ENCODE measurements at places on chromosomes 5 and 9.

DNA sequence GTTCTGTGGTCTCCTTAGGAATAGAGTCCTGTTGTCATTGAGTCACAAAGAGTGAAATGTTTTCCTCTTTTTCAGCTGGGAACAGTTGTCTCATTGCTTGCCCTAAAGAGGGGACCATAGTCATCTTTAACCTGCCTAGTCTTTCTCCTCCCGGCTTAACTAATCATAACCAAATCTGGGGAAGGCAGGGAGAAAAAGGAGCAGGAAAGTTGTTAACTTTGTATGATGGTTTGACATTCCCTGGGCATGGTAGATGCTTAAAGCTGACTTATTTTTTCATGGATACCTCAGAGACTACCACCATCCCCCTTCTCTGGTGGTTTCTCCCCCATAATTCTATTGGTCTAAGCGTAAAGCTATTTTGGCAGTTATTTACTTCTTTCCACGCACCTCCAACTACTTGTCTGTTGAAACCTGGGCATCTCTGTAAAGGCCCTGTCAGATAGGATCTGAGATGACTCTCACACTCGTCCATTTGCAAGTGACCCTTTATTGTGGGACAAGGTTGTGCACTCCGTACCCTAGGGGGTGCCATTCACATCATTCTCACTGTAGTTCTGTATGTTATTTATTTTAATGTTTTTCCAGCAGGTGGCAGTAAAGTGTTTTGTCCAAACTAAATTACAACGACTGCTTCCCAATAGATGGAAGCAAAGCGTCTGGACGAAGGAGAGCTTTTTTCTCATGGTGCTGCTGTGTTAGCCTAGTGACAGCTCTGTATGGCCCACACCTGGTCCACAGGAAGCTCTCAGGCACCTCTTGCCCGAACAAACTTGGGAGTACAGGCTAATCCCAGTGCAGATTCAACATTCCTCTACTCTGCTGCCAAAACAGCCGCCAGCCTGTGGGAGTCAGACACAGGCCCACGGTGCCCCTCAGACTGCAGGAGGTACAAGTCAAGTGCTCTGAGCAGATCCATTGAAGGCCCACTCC, 3.0 kb upstream of the FAM13B start:
- DNase-seq: peak; percentile 79

GRCh38 chr5:74107899-74108298, 481.9 kb downstream of the ARHGEF28 start:
- no peak for DNase-seq

GRCh38 chr5:69374911-69375446, 5.4 kb downstream of the RAD17 start:
- no peak for DNase-seq

- no peak for DNase-seq
Observed at GRCh38 chr5:72387985-72388384, 67.8 kb downstream of the PTCD2 start.

DNA sequence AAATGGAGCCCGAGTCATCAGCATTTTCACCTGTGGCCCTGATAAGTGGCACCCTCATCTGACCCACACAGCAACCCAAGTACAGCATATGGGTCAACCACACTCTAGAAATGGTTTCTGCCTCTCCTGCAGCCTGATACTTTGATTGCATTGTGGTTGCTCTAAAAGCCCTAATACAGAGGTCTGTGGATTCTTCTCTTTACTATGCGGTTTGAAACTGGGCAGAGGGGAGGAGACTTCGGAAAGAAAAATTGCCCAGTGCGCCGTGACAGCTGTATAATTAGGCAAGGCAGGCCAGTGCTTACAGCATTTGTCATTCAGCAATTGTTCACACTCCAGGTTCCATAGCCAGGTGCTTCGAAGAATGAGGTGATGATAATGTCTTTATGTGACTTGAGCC, 361.0 kb downstream of the NFIB start:
- DNase-seq: no peak

DNA sequence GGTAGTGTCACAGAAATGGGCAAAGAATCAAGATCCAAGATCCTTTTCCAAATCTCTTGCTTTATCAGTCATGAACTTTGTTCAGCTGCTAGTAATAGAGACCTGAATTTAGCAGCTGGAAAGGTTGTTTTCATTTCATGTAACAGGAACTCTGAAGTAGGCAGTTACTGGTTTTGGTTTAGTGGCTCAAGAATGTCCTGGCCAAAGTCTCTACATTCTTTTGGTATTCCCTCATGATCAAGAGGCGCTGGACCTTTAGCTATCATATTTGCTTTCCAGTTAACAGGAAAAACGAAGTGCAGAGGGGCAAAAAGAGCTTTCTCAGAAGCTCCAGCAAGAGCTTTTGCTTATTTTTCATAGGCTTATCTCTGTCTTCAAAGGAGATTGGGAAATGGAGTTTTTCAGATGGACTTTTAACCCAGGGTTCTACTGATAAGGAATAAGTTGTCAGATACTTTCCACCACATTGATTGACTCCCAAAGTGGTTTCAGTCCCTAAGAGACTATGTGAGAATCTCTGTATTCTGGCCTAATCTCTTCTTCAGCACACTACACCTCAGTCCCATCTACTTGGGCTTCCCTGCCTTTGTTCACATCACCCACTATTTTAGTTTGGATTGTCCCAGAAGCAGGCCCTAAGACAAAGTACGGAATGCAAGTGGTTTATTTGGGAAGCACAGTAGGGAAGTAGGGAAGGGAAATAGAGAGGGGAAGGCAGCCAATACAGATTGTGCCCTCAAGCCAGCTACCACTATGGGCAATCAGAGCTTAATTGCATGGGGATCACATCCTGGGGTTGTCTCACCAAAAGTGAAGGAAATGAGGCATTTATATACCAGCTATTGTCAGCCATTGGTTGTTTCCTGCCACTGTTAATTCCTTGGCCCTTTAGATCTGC, 359.3 kb downstream of the LRRC70 start:
- no peak for DNase-seq

- peak; percentile 62 for DNase-seq
Observed at GRCh38 chr9:130461218-130461630, 16.5 kb downstream of the ASS1 start.

GRCh38 chr9:123872710-123873109, 57.2 kb downstream of the DENND1A start:
- no peak for DNase-seq

GRCh38 chr5:172493461-172493860, 39.1 kb upstream of the SH3PXD2B start:
- no peak for DNase-seq

GRCh38 chr5:73215531-73215890, 42.5 kb downstream of the TMEM174 start:
- DNase-seq: no peak

DNA sequence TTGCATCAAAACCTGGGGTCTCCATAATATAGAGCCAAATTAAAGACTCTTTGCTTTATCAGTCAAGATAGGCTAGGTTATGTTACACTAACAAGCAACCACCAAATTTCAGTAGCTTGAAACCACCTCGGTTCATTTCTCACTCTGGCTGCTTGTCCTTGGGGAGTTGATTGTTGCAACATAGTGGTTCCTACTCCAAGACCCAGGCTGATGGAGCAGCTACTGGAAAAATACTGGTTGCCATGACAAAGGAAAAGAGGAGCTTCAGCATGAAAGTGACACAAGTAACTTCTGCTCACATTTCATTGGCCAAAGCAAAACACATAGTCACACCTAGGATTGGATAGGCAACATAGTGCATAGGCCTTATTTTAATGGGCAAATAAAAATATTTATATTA, 18.5 kb upstream of the RCL1 start:
- no peak for DNase-seq

- DNase-seq: no peak
Observed at GRCh38 chr9:136367296-136368145, 4.0 kb upstream of the DNLZ start.

GRCh38 chr5:150065346-150065745, 21.0 kb downstream of the CSF1R start:
- DNase-seq: no peak

DNA sequence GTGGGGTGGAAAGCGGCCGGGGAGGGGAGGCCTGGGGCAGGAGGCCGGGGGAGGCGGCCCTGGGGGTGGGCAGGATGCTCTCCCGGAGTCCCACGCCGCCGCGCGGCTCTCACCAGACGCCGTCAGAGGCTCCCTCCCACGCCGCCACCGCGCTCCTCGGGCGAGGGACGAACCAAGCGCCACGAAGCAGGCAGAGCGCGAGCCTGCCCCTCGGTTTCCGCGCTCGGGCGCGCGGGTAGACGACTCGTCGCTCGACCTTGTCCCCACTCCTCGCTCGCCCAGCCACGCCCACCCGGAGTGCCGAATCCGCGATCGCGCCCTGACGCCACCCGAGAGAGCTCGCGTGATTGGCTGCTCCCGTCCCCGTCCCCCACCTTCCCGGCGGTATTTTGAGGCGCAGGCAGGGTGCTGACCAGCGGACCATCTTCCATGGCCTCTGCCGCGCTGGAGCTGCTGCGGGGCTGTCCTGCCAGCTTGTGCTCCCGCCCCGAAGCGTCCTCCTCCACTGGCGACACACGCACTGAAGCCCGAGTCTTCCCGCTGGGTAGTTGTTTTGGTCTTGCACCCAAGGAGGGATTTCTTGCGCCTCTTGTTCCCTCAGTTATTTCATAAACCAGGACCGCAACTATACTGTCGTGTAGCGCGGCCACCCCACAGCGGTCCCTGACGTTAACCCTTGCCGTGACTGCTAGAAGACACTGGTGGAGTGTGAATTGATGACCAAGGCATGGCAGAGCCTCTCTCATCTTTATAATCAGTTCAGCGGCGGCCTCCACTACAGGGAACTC, at the start of gene GNE:
TSS of gene GNE (minus strand) at position 241 of the 788 bp plus-strand sequence. CDS start 9,093 bp downstream, outside the sequence.
- peak; percentile 95 for DNase-seq

DNA sequence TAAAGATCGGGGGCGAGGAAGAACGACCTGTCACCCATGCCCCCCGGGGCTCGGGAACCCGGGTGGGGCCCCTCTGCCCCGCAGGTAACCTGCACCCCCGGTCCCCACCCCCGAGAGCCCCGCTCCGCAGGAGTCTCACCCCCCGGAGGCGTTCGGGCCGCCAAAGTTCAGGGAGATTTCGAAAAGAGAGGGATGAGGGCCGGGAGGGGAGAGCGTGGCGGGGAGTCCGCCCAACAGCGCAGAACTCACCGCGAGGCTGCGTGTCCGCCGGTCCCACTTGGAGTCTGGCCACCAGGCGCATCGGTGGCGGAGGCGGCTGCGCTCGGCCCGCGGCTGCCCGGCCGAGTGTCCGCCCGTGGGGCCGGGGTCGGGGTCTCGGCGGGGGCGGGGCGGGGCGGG, at the start of gene PHF19:
TSS of gene PHF19 (minus strand) at position 347 of the 399 bp plus-strand sequence. CDS start 2,447 bp downstream, outside the sequence.
- DNase-seq: peak; percentile 24

- no peak for DNase-seq
Observed at GRCh38 chr5:54745599-54745998, 228.0 kb downstream of the SNX18 start.

DNA sequence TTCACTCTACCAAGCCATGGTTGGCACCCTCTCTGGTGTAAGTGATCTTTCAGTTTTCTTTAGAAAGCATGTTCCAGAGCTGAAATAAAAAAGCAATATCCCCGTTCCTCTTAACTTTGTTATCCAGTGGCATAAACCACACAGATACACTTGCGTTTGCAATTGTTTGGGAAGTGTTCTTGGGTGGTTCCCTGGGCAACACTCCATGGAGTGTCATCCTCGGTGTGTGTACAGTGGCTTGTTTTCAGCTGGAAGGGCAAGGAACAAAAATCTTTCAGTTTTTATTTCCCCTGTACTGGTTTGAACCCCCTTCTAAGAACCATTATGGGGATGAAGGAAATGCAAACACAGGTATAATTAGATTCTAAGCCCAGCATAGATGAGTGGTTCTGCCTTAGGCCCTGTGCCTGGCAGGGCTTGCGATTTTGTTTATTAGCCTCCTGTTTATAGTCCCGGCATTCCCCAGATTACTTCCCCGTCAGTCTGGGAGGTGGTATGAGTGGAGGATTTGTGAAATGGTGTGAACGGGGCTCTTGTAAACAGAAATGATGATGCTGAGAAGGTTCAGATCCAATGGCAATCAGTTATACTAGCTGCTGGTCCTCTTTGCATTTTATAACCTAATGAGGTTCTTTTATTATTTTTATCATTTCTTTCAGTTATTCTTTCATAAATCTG, 76.0 kb upstream of the CD180 start:
- no peak for DNase-seq

DNA sequence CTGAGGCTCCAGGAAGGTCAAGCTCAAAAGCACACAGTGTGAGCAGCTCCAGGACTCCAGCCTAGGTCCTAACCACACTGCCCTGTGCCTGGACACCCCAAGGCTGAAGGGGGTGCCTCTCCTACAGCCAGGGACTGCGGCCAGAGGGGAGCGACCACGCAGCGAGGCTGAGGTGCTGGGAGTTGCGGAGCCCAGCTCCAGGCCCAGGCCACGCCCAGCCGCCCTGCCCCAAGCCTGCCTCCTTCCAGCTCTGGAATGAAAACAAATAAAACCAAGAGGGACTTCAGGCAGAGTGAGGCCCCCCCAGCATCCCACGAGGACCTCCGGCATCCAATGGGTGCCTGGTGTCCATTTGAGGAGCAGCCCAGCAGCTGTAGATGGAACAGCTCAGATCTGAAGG, 15.2 kb downstream of the VAV2 start:
- DNase-seq: no peak

- DNase-seq: no peak
Observed at GRCh38 chr5:43312699-43313034, 545 bp downstream of the HMGCS1 start.

GRCh38 chr9:98860871-98861293, 53.4 kb downstream of the GALNT12 start:
- DNase-seq: no peak

- DNase-seq: no peak
Observed at GRCh38 chr9:130938652-130939404, at the start of gene FIBCD1. Gene FIBCD1 (minus strand): TSS chr9:130939247. CDS start chr9:130938607, 640 bp downstream.

GRCh38 chr9:136056546-136057235, 38.4 kb downstream of the NACC2 start:
- no peak for DNase-seq

DNA sequence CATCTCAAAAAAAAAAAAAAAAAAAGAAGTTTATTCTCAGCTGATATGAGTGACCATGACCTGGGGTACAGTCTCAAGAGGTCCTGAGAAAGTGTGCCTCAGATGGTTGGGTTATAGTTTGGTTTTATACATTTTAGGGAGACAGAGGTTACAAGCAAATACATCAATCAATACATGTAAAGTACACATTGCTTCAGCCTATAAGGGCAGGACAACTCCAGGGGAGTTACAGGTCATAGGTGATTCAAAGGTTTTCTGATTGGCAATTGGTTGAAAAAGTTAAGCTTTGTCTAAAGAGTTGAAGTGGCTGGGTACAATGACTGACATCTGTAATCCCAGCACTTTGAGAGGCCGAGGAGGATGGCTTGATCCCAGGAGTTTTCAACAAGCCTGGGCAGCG, 2.3 kb upstream of the GMCL2 start:
- no peak for DNase-seq

DNA sequence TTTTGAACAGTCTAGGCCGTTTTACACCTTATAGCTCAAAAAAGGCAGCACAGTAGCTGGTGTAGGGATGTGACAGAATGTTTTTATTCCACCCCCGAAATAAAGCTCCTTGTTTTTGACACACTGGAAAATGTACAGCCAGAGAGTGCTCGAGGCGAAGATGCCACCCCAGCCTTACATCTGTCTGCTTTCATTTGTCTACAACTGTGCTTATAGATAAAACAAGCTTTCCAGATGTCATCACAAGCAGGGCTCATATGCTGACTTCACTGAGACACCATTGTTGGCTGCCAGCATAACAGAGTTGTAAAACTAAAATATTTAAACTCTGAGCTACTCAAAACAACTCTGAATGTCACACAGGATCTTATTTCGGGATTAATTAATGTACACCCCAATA, 386.3 kb downstream of the BNC2 start:
- DNase-seq: no peak

Data from CD4-positive, alpha-beta T cell treated with Interleukin-6 at 100 ng/mL for 8 hours (primary cell).